GM23338 (cell line): ENCODE measurements at places on chromosomes 11 and 22. TPM values are rescaled to one million over a fixed set of nuclear protein-coding genes. Genes with fewer than 3 reads are reported as not detected.

- peak; percentile 52 for DNase-seq
Measured at GRCh38 chr22:50201191-50202129, 649 bp downstream of the SELENOO start.

GRCh38 chr11:96293598-96294021, 49.4 kb downstream of the MAML2 start:
- DNase-seq, result no peak

GRCh38 chr22:39446239-39446721, 10.5 kb upstream of the MGAT3 start:
- peak; percentile 77 for DNase-seq

GRCh38 chr11:128324531-128325141, 262.7 kb downstream of the ETS1 start:
- no peak for DNase-seq

DNA sequence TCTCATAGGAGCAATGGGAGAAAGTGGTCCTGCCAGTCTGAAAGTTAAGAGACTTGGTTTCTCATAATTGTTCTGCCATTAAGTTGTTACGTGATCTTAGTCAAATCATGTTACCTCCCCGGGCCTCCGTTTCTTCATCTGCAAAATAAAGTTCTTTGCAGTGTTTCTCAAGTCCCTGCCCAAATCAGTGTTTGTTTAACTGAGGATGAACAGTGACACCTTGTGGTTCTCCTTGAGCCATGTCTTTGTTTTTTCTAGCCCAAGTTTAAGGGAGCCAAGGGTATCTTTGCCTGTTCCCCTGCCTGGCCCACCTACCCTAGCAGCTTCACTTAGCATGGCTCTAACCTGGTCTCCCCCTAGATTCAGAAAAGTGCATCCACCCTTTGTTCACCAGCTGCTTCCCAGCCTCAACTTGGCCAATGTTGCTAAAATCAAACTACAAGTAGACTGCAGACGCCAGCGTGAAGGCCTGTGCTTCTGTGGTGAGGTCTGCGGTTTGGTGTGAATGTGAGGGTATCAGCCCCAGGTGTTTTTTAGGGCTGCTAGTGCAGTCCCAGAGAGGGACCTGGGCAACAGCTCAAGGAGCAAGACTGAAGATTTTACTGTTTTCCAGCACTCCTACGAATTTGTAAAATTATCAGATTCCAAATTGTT, 35.5 kb downstream of the FZD4 start:
- DNase-seq, result peak; percentile 92

- no peak for DNase-seq
Measured at GRCh38 chr11:47587039-47587716, 700 bp downstream of the FAM180B start.

DNA sequence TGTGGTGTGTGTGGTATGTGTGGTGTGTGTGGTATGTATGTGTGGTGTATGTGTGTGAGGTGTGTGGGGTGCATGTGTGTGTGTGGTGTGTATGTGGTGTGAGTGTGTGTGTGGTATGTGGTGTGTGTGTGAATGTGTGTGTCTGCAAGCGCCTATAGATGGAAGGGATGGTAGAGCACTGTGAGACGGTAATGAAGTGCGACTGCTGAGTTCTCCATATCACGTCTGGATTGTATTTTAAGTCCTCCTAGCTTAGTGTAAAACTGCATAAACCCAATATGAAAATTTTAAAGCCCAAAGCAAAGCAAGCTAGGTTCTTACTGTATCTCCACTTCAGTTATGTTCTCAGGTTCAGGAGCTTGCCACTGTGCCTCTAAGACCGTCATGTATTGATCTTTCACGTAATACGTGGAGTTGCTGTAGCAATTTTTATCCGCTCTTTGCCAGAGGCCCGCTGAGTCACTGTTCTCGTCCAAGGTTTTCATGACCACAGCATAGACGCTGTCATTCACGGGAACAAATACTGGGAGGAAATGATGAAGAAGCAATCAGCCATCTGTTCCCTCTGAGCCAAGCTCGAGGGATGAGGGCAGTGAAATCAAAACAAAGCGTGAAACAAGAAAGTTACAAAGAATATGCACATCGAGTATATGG, 5.5 kb downstream of the PLET1 start:
- DNase-seq, result no peak

- DNase-seq, result peak; percentile 86
Measured at GRCh38 chr11:124763156-124763947, 1.3 kb upstream of the ESAM start.

- DNase-seq, result no peak
Measured at GRCh38 chr22:35888181-35888870, 140.3 kb downstream of the RBFOX2 start.

MS4A6A gene
- total RNA-seq, result not detected in 2 replicates

ROM1 gene
- 0.24 TPM in 1 of 2 replicates, not detected in the other for total RNA-seq

SCT gene
- total RNA-seq, result not detected in 2 replicates

TTC17 gene
- 73.3 and 87.9 TPM in 2 replicates for total RNA-seq
